Fibroblast of mammary gland (primary cell): ENCODE measurements at places on chromosomes 1 and 21.
A peak's percentile ranks its signal among the peaks of the same experiment; 100 is the strongest.

DNA sequence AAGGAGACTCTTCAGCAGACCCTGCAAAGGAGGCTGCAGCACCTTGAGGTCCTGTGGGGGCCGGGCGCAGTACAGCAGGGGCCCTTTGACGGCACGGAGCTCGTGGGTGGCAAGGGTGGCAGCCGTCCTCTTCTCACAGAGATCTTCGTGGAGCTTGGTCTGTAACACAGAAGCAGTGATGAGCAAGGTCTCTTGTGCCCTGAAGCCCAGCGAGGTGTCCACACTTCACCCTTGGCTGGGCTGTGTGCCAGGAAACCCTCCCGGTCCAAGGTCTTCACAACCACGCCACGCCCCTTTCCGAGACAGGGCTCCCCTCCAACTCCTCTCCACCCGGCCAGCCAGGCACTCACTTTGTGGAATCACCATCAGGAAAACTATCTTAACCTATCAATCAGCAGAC lies 11.3 kb downstream of the LRRC47 start:
- DNase-seq: no peak

- peak; percentile 53 for DNase-seq
Observed at GRCh38 chr21:38843806-38844503, 38.2 kb downstream of the ETS2 start.

- DNase-seq: peak; percentile 14
Observed at GRCh38 chr1:199054694-199055093, 415.9 kb downstream of the PTPRC start.

- DNase-seq: no peak
Observed at GRCh38 chr1:6420454-6421042, 829 bp upstream of the HES2 start.

GRCh38 chr1:22930240-22930912 lies 42.3 kb downstream of the LACTBL1 start:
- DNase-seq: peak; percentile 28

- DNase-seq: no peak
Observed at GRCh38 chr1:216900116-216900620, 176.9 kb upstream of the ESRRG start.

DNA sequence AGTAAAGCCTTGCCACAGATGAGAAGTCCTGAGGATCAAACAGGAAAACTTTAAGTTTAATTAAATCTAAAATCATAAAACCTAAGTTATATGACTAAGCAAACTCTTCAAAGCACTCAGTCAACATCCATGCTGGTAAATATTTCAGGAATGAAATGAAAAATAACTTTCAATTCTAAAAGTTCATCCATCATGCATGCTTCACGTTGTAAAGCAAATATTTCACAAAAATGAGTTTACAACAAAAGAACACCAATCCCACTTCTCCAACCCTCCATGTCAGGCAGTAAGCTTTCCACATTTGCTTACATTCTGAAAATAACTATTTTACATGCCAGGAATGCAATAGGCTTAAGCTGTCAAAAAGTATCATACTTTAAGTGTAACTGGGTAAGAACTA lies 16.8 kb downstream of the APP start:
- no peak for DNase-seq

- DNase-seq: peak; percentile 68
Observed at GRCh38 chr1:47437447-47438164, at the start of gene FOXD2. Gene FOXD2, plus strand, starts transcription at chr1:47438044. Its CDS starts 92 bp downstream, at chr1:47438136.

- DNase-seq: peak; percentile 47
Observed at GRCh38 chr1:17441265-17441992, 2.0 kb upstream of the RCC2 start.

- DNase-seq: no peak
Observed at GRCh38 chr21:43727519-43728153, 8.7 kb downstream of the PDXK start.

- peak; percentile 69 for DNase-seq
Observed at GRCh38 chr1:20511518-20512428, 3.8 kb upstream of the MUL1 start.
